A172 (cell line): ENCODE measurements at places on chromosomes 11 and 22.

DNA sequence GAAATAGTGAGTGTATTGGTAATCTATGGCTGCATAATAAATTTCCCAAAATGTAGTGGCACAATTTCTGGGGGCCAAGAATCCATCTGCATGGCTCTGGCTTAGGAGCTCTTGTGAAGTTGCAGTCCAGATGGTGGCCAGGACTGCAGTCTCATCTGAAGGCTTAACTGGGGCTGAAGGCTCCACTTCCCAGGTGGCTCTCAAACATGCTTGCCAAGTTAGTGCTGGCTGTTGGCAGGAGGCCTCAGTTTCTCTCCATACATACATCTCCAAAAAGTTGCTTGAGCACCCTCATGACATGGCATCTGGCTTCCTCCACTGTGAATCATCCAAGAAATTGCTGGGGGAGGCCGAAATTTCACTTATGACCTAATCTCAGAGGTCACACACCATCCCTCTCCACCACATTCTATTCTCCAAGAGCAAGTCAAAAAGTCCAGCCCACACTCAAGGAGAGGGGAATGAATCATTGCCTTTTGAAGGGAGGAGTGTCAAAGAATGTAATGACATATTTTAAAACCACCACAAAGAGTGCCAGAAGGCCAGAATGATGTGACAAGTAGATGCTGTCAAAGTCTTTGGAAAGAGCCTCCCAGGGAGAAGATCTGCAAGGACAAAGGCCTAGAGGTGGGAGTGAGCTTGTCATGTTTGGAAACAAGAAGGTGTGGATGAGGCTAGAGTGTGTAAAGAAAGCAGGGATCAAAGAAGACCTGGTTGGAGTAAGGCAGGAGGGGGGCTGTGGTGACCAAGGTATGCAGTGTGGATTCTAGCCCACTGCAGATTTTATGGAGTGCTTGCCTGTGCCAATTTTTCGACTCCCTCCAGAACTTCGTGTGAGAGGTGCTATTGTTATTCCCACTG, 566.2 kb downstream of the MIAT start:
- peak; percentile 89 for DNase-seq

GRCh38 chr11:115042002-115042401, 363.7 kb downstream of the NXPE2 start:
- DNase-seq, result no peak

DNA sequence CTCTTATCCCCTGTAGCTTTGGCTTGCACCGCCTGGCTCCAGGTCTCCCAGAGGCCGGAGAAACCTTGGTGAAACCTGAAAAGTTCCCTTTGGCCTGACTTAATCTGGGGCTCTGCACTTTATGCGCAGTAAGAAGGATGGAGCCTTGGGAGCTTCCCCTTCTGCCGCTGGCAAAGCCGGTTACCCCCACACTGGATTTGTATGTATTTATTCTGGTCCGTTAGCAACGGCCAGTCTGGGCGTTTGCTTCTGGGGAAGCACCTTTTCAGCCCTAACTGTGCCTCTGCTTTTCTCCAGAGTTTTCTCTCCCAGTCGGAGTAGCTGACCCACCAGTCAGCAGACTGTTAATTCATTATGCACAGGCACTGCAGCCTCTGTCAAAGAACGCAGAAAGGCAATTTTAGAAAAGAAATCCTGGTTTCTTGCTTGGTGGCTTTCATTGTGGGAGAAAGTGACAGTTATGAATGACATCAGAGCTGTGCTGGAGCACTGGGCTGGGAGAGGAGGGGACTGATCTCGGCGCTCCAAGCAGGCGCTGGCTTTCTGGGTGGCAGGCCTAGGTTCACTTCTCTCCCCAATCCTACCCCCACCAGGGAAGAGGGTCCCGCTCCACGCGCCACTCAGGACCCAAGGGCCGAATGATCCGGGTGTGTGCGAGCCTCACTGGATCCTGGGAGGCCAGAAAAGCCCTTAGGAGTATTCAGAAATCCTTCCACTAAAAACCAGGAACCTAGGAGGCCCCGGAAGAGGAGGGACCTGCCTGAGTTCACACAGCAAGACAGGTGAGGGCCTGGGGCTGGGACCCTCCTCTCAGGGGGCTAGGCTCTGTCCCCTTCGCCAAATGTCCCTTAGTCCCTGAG, 70.2 kb downstream of the RTL6 start:
- DNase-seq, result no peak

- no peak for DNase-seq
Observed at GRCh38 chr11:9178716-9179115, 86.4 kb downstream of the DENND5A start.

DNA sequence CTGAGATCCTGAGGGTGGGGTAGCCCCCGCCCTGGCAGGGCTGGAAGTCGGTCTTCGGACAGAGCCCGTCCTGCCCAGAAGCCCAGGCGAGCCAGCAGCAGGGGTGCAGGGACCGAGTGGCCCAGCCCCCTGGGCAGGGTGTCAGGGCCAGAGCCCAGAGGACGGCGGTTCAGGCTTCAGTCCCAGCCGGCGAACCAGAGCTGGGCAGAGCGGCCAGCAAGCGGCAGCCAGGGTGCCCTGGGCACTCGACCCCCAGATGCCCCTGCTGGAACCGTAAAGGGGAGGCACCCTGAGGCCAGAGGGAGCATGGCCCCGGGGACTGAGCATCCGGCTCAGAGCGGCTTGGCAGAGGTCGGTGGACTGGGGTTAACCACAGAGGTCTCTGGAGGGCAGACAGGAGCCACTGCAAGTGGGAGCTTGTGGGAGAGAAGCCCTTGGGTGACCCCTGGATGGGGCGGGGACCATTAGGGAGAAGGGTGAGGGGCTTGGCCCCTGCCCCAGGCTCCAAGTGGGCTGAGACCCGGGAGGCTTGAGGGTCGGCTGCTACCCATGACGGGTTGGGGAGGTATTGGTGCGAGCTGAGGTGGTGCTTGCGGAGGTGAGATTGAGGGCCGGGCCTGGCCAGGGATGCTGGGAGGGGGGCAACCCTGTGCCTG, 15.9 kb downstream of the LSP1 start:
- DNase-seq, result no peak

DNA sequence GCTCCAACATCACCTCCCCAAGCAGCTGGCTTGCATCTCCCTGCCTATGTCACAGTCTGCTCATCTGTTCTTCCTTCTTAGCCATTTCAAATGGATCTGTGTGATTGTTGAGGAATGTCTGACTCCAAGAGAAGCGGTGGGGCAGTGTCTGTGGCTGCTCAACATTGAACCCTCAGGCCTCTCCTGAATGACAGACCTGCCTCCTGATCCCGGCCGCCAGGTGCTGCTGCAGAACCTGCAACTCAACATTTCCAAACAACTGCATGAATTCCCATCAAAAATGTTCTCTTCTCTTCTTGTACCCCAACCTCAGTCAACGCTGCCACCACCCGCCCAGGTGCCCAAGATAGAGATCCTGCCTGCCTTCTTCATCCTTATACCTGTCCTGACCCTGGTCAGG, 132.5 kb downstream of the FBXO7 start:
- no peak for DNase-seq

- DNase-seq, result no peak
Observed at GRCh38 chr22:20738394-20739089, 35.4 kb upstream of the SERPIND1 start.

DNA sequence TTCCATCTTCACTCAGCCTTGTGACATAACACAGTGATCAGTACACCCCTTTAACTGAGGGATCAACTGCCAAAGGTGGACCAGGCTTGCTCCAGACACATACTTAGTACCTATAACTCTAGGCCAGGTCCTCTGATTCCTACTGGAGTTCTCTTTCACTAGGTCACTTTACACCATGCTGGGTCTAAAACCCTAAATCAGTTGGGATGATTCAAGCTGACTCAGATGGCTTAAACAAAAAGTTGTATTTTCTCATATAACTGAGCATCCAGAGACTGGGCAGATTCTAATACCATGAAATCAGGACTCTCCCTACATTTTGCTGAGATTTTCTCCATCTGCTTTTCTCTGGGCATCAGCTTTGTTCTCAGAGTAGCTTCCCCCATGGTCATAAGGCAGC, 26.0 kb upstream of the FLI1 start:
- no peak for DNase-seq
